ENCODE measurements at places on chromosomes 11 and 22.

- DNase-seq = no peak
These were observed 21.1 kb downstream of the FAM76B start for GRCh38 chr11:95768521-95768920.

GRCh38 chr11:65586676-65587075 lies 8.9 kb downstream of the KCNK7 start:
- peak; percentile 86 for DNase-seq

GRCh38 chr11:79155237-79155636 lies 285.6 kb downstream of the TENM4 start:
- DNase-seq = no peak

DNA sequence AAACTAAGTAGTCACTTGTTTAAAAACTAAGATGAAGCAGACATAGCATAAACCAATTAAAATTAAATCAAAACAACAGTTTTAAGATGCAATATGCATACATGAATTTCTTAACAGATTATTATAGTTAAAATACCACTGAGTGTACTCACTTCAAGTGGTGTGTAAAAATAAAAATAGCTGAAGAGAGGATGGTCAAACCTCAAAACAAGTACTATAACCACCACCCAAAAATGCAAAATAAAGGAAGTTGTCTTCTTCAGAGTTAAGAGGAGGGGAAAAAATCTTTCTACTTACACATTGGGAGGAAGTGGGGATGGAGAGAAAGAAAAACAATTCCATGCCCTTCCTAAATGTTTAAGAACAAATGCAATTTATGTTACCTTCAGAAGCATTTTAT lies 31.9 kb downstream of the RRAS2 start:
- DNase-seq = no peak

DNA sequence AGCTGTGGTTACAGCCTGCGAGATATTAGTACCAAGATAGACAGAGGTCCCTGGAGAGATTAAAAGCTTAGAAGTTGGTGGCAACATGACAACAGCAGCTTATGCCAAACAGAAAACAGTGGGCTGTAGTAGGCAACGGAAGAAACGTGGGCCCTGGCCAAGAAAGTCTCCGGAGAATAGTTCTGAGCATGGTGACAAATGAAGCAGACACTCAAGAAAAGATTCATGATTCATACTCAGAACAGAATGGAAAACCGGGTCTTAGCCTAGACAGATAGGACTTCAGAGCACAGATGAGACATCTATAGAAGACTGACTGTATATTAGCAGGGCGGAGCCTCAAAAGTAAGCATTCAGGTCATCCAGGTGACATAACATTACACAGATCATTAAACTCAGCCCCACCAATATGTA lies 727.4 kb downstream of the ETS1 start:
- peak; percentile 83 for DNase-seq

DNA sequence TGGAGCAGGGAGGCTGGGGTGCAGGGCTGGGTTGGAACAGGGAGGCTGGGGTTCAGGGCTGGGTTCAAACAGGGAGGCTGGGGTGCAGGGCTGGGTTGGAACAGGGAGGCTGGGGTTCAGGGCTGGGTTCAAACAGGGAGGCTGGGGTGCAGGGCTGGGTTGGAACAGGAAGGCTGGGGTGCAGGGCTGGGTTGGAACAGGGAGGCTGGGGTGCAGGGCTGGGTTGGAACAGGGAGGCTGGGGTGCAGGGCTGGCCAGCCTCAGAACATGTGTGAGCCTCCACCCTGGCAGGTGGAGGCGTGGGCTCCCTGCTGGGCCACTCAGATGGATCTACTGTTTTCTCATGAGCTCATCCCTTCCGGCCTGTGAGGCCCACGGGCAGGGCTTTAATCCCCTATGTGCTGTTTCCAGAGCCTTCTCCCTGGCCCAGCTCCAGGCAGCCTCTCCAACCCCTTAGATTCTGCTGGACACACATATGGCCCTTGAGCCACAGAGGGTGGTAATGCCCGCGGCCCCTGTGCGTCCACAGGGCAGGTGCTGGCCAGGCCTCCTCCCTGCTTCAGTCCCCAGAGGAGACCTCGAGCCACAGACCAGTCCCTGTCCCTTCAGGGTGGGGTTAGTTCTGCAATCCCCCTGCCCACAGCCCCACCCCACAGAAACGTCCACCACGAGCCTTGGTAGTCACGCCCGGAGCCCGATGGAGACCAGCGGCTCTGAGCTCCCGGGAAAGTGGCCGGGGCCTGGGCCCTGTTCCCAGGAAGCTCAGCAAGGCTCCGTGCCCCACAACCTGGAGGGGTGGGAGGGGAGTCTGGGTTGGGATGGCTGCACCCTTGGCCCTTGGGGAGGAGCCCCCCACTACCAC lies 197.9 kb downstream of the BRD1 start:
- peak; percentile 12 for DNase-seq

DNA sequence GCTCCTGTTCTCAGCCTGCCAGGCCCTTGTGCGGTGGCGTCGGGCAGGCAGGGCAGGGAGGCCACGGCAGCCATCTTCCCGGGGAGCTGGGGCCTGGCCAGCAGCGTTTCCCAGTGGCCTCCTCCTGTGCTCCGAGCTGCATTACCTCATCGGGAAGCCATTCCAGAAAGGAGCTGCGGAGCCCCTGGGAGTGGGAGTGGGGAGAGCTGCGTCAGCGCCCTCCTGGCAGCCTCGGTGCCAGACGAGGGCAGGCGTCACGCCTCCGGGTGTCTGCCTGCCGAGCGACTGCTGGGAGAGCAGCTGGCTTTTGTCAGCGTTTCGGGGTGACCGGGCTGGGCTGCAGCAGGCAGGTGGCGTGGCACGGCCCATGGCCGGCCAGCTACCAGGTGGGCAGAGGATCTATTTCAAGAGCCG lies 30.9 kb upstream of the WNT7B start:
- no peak for DNase-seq

- no peak for DNase-seq
These were observed 26.3 kb upstream of the SMCO4 start for GRCh38 chr11:93569496-93569895.

DNA sequence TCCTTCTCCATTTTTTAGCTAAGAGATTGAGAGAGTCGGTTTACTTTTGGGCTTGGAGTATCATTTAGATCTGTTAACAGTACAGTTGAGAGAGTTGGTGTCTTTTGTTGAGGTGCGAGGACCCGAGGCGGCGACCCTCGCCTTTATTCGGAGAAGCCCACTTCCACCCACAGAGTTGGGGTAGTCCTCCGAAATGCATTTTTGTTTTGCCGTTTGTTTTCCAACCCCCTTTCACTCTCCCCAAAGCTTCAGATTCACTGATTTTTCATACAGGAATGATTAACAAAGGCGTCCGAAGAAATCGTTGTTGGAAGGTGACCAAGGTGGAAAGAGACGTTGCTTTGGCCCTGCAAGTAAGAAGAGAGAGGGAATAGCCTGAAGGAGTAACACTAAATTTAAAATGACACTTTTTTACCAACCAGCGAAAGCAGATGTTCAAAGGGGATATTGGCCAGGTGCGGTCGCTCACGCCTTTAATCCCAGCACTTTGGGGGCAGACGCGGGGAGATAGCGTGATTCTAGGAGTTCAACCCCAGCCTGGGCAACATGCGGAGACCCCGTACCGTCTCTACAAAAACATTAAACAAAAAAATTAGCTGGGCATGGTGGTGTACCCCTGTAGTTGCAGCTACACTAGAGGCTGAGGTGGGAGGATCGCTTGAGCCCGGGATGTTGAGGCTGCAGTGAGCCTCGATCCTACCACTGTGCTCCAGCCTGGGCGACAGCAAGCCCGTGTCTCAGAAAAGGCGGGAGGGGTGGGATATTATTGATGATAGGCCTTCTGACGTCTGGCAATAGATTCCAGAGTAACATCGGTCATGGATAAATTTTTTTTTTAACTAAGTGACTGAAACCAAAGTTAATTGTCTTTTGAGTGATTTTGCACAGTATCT lies 899 bp upstream of the RAB30 start:
- peak; percentile 38 for DNase-seq

- no peak for DNase-seq
These were observed 9.9 kb downstream of the NUMA1 start for GRCh38 chr11:72070491-72070890.

DNA sequence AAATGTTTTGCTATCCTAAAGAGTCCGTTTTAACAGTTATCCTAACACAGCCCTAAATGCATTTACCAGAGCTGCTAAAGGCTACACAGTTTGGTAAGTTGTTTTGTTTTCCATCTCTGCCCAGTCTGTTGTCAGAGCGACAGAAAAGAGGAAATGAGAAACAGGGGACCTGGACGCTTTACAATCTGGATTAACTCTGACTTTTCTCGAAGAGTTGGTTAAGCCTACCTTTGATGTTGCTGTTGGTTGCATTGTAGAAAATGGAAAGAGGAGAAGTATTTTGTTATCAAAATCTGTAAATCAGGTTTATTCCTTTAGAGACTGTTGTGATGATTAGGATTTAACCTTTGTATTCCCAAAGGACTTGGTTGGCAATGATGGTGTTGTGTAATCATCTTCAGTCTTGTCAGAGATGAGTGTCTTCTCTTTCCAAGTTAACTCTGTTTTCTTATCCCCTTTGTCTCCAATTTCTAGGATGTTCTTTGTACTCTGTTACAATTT lies 481 bp downstream of the ANGPTL5 start:
- peak; percentile 27 for DNase-seq

DNA sequence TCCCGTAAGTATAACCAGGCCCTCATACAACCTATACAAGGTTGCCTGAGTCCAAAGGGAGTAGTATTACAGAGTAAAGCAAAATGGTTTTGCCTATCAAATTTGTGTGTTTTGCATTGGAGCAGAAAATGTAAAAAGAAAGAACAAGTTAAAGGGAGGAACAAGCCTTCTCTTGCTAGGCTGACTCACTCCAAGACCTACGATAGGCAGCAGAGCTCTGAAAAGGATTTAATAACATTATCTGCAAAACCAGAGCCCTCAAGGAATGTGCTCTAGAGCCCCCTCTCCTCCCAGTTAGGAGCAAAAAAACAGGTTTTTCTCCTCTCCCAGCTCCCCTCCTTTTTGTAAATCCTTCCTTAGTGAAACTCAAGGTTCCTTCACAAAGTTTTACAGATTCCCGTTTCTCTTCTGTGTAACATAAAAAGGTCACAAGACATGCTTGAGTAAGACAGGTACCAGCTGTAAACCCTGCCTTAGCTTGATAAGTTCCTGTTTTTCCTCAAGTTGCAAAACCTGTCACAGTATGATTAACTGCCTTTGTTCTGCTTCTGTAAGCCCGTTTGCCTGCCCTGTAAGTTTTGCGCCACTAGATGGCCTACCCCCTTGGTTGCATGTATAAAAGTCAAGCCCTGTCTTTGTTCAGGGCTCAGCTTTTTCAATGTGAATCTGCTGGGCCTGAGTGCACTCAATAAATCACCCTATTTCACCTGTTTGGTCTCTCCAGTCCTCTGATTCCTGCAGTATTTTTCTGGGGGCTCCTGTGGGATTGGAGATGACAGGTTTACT lies 498.2 kb downstream of the KCNA4 start:
- peak; percentile 21 for DNase-seq

DNA sequence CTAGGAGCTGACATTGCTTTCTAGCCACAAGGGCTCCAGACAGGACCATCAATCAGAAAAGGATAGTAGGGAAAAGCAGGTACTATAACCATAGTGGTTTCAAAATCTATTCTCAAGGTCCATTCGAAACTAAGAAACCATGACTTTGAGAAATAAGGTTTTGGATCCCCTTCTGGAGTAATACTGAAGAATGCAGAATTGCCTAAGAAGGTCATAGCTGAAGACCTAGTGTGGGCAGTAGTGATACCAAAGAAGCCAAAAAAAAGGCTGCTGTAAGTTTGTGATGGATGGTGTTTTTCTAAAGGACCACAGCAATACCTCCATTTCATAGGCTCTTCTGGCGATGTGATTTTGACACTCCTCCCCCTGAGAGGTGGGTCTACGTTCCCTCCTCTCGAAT lies 163.1 kb downstream of the MAML2 start:
- DNase-seq = no peak

DNA sequence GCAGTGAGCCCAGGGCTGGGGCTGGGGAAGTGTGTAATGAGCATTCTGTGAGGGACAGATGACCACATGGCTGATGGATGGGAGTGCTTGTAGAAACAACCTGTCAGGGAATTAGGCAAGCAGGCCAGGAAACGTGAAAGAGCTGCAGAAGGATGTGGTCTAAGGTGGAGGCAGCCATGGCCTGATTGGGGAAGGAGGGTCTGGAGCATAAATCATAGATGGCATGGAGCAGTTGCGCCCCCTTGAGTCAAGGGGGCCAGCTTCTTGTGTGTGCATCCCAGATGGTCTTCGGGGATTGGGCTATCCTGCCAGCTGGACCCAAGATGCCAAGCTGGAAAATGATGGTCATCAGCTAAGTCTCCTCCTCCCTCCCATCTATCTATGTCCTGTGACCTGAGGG lies 119.4 kb upstream of the CLPB start:
- DNase-seq = peak; percentile 59

DNA sequence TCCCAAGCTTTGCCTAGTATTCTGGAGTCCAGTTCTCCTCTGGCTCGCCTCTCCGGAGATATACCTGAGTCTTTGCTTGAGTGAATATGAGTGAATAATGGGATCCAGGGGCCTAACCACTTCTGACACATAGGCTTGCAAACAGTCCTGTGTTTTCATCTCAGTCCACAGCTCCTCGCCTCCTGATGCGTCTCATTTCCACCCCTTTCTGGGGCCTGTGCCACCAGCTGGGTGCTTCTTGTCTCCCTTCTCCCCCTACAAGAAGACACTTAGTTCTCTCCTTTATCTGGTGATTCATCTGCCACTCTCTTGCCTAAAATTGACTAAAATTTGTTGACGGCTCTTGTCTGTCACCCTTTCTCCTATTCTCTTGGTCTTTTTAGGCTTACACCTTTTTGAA lies 44.6 kb downstream of the SFI1 start:
- DNase-seq = no peak

GRCh38 chr11:27473017-27473406 lies 422 bp upstream of the LGR4 start:
- DNase-seq = no peak

GRCh38 chr11:122617297-122617696 lies 38.2 kb upstream of the UBASH3B start:
- DNase-seq = no peak

GRCh38 chr22:31537019-31537535 lies 40.7 kb downstream of the SFI1 start:
- peak; percentile 5 for DNase-seq

DNA sequence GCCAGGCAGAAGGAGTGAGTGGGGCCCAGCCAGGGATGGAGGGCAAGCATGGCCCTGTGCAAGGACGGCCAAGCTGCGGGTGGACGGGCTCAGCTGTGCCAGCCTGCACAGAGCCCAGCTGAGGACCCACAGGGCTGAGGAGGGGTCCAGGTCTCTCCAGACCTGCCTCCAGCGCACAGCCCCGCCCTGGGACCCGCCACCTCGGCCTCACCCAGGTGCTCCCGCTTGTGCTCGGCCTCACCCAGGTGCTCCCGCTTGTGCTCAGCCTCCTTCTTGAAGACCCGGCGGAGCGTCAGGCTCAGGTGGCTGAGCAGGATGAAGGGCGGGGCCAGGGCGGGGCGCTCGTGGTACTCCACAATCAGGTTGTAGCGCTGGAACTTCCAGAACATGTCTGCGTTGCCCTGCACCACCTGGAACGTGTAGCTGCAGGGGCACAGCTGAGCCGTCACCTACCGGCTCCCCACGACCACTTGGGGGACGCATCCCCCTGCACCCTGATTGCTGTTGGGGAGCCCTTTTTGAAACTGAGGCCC lies 6.4 kb downstream of the TSSC4 start:
- no peak for DNase-seq

All from NCI-H82 (cell line).